AG20443 (cell line): ENCODE measurements at places on chromosomes 1 and 21.

DNA sequence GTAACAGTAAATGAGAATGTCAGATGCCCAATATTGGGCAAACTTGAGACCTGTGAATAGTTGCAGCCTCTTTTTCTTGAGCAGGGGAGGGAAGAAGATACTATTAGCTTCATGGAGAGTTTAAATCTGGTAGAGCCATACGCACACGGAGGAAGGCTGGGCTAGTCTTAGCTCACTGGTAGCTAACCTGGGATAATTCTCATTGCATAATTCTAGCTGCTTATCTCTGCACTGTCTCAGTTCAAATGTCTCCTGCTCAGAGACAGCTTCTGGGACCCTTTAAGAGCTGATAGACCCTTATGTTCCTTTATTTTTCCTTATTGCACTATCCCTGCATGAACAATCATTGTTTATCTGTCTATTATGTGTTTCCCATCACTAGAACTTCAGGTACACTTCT, 8.4 kb downstream of the C1orf87 start:
- DNase-seq = no peak

- no peak for DNase-seq
Measured at GRCh38 chr1:217712925-217713597, 81.9 kb downstream of the SPATA17 start.

GRCh38 chr1:42940851-42941639, 17.6 kb downstream of the SLC2A1 start:
- DNase-seq = peak; percentile 87

- DNase-seq = no peak
Measured at GRCh38 chr21:14587266-14587665, 41.2 kb upstream of the SAMSN1 start.

GRCh38 chr1:204076891-204077290, 4.0 kb downstream of the SOX13 start:
- peak; percentile 35 for DNase-seq

DNA sequence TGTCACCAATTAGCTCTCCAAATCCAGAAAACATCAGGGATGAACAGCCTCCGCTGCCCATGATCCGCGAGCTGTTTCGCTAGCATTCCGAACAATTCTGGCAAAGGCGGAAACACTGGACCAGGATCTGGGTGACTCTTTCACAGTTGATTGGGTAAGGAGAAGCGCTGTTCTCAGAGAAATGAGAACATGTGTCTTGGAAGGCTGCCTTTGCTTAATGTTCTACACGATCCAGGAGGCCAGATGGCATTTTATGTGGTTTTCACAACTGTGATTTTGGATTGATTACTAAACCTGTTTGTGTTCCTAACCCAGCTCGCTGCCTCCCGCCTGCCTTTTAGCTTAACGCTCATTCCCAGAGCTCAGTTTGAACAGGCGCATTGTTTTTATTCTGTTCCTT, 144.0 kb downstream of the KIF26B start:
- DNase-seq = peak; percentile 85

DNA sequence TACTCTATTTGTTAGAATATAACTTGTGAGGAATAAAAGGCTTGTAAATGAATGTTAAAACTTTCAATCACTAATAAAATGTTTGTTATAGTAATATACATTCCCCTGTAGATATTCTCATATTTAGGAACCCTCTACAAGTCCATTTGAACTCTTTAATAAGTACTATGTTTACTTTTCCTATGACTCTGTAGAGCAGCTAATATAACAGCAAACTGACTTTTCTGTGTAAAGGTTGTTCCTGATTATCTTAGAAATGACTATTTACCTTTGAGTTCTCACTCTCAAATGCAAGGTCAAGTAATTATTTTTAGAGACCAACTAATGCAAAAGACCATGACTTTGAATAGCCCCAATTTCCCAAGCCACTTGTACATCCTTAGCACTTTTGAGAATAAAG, 130.3 kb downstream of the C1orf21 start:
- DNase-seq = no peak

DNA sequence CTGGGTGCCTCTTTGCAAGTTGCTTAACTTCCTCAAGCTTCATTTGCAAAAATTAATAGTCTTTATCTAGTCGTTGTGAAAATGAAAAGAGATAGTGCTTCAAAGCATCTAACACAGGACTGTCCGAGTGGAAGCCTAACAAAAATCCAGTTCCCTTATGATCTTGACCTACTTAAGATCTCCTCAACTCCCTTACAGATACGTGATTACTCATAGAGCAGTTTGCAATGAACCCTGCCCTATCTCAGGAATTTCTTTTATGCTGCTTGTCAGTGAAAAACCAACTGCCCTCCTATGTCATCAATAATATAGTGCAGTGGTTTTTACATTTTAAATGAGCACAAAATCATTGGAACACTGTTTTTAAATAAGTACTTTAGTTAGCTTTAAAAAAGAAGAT, 314.3 kb downstream of the BACH1 start:
- no peak for DNase-seq

DNA sequence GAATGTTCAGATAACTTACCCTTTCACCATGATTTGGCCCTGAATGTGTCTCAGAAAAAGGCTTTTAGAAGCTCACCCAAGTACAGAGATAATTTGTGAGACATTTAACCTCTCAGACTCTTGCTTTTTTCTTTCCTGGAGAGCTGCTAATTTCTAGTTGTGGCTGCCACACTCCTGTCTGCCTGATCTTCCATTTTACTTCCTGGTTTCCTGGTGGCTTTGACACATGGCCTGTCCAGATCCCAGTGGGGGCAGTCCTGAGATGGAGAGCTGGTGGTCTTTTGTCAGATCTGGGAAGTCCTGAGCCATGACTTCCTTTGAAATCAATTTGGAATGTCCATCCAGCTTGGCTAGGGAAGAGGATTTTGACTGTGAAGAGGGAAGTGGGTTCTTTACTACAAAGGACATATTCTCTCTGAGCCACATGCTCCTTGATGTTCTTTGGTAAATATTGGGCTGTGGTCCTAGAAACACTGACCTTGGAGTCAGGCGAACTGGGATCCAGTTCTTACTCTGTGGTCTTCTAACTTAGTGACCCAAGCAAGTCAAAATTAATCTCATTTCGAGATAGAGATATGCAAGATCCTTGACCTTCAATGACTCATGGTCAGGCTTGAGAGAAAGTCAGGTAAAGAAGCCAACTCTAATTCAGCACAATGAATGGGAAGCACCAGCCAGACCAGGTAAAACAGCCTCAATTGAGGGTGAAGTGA, 78.0 kb upstream of the HSD17B7 start:
- DNase-seq = no peak

DNA sequence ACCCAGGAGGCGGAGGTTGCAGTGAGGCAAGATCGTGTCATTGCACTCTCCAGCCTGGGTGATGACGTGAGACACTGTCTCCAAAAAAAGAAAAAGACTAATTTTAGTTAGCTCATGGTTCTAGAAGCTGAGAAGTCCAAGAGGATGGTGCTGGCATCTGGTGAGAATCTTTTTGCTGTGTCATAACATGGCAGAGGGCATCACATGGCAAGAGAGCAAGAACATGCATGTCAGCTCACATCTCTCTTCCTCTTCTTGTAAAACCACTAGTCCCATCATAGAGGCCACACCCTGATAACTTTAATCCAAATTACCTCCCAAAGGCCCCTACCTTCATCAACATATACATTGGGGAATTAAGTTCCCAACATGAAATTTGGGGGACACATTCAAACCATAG, 13.8 kb upstream of the CNN3 start:
- no peak for DNase-seq

DNA sequence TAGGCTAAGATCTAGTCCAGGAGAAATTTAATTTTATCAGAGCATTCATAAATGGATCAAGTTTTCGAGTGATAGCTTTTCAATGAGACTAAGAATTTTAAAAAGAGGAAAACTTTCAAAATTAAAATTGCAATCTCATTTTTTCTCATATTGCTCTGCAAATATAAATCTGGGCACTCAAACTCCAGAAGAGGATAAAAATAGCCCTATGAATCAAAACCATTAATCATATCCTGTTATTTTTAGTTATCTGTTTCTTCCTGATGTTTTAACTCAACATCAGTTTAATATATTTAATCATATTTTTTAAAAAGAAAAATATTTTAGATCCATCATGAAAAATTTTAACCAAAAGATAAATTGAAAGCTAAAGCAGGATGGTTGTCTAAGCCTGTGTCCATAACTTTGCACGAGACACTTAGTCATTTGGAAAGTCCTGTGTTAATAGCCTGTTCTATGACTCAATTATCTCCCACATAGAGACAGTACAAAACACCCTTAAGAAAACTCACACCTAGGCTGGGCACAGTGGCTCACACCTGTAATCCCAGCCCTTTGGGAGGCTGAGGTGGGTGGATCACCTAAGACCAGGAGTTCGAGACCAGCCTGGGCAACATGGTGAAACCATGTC, 17.1 kb upstream of the PRRC2C start:
- DNase-seq = peak; percentile 51

DNA sequence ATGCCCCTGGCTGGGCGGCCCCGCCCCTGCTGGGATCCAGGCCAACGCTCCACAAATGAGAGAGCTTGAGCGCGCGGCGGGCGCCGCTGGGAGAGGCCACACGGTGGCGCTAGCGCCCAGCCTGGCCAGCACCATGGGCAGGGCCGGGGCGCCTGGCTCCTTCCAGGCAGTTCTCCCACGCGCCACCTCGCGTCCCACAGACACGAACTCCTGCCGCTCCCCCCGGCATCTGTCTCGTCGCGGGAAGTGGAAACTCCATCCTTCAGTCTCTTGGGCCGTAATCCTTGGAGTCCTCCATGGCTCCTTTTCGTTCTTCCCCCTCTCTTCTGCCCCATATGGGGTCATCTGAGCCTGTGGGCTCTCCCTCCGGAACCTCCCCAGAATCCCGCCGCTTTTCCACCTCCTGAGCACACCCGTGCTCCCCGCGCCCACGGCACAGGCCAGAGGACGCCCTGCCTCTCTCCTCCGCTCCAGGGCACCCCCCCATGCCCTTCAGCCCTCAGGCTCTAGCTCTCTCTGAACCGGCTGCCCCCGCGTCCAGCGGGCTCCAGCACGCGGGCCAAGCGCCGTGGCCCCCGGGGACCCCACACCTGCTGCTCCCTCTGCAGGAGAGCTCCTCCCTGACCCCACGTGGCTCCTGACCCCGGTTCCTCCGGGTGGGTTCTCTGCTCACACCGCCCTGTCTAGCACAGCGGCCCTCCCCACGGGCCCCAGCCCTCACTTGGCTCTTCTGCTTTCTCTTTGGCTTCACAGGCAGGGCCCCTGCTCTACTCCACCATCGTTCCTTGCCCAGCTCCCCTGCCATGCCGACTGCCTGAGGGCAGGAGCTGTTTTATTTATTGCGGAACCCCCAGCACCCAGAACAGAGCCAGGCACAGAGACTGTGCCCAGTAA, 31.9 kb upstream of the EDN2 start:
- peak; percentile 97 for DNase-seq

DNA sequence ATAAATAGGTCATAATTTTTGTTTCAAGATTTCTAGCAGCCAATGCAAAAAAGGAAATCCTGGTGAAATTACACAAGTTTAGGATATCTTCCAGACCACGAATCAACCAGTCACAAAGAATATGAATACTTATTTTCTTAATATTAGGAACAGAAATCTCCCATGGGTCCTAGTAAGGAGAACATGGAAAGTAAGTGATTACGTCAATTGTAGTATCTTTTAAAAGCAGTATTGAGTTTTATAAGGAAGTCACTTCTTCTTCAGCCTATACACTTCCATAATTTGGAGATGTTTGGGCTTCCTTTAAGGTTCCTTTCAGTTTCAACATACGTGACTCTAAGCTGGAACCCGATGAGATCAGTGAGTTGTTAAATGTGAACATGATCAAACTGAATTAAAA, 534.5 kb downstream of the USP25 start:
- peak; percentile 9 for DNase-seq

DNA sequence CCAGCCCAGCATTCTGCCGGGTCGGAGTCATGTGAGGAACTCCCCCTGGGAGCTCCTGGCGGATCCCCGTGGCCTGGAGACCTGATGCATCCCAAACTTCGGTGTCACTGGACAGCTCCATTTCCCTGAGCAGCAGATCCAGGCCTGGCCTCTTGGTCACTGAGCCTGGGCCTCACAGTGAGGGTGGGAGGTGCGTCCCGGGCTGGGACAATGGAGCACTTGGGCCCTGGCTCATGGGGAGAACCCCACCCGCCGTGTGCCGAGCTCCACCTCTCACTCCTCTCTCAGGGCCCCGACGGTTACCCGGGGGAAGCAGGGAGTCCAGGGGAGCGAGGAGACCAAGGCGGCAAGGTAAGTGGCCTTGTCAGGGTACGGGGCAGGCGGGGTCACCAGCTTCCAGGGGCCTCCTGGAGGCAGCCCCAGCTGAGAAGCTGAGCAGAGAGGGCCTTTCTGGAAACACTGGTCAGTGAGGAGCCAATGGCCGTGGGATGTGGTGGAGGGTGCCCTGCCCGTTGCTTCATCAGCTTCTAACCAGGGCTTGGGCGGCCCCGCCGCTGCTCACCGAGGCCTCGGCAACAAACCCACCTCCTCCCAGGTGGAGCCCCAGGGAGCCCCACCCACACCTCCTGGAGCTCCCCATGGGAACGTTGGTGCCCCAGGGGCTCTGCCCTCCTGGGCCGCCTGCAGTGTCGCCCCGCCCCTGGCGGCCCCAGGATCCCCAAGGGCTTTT, 19.8 kb downstream of the COL6A2 start:
- DNase-seq = no peak
